ENCODE measurements at places on chromosomes 4 and X.

DNA sequence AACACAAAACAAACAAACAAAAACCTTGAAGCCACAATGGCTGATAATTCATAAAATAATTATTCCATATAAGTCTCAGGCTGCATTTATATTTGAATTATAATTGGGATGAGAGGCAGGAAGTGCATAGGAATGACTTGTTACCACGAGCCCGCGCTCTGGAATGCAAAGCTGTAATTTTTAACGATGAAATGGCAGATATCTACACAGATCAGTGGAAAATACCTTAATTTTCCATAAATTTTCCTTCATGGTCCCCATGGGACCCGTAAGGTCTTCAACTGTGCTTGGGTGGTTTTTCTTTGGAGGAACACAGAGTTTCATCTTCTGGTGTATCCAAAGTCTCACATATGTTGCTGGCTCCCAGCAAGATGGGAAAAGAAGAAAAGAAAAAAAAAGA lies 226.8 kb downstream of the SHOX start:
- DNase-seq: no peak

DNA sequence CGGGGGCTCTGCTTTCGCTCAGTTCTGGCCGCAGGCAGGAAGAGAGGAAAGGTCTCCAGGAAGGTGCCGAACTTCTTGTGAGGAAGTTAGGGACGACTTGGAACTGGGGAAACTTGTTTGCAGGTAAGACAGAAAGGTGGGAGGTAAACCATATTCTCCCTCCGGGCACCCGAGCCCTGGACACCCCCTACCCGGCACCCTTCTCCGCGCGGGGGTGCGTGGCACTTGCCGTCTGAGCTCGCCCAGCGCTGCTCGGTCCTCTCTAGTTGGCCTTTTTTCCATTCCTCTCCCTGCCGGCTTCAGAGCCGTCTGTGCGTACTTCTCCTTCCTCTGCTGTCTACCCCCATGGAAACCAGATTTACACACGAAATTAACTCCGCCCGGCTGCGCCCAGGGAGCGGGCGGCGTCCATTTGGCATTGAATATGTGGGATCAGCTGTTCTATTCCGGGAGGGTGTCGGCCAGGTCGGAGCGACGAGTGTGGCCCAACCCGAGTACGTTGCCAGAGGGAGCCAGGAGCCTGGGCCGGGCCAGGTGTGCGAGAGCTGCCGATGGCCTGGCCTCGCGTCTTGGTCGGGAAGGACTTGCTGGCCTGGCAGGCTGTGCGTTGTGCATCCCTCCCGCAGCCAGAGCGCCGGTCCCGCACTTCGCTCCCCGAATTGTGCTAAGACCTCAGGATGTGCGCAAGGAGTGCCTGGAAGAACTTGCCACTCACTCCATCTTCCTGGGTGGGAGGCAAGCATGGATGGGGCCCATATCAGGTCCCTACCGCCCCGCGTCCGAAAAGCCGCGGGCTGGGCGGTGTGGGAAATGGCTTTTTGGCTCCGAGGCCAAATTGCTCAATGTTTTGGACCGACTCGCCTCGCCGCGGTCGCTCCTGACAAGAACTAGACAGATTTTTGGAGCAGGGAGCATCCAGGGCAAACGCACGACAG lies 1.7 kb downstream of the PDGFRA start:
- DNase-seq: no peak

- DNase-seq: no peak
These were observed 306.2 kb downstream of the CPXCR1 start for GRCh38 chrX:89053223-89053622.

DNA sequence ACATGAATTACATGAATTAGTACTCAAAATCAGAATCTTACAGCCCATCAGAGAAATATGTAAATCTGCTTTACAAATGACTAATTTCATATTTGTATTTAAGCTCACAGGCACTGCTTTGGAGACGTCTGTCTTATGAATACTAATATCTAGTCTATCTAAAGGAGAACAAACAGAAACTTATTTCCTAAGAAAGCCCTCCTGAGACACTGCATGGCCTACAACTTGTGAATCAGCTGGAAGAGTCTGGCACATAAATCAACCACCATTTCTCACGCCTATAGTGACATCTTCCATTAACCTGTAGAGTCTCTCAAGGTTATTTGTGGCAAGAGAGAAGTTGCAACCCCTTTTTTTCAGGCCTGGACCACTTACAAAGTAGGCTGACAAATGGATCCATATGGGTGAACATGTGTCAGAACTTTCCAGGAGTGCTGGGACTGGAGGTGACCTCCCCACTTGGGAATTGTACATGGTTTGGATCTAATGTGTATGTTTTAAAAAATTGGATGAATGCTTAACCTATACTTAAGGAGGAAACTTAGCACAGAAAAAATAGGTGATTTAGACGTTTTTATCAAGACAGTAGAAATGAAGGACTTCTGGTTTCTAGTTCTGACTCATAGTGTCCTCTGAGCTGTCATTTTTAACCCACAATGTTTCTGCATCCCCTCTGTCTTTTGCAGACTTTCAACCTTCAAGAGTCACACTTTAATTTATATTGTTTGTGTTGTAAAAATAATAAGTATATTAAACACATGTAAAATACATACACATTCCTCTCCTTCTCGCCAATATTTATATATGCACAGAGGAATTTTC lies 83.2 kb upstream of the ARHGAP24 start:
- DNase-seq: no peak

DNA sequence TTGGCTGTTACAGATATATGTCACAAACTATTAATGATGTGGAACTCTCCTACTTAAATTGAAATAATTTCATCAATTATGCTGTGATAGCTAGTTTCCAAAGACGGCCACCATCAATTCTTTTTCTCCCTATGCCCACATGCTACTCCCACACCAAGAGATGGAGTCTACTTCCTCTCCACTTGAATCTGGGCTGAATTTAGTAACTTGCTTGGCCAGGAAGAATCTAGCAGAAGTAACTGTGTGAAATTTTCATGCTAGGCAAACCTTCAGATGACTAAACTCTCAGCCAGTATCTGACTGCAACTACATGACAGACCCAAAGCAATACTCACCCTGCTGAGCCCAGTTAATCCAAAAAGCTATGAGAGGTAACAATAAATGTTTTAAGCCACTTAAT lies 3.2 kb downstream of the SEPSECS start:
- DNase-seq: no peak

- DNase-seq: peak; percentile 96
These were observed 671 bp upstream of the EIF4E start for GRCh38 chr4:98929341-98930267.

- DNase-seq: no peak
These were observed 119.0 kb upstream of the WDR17 start for GRCh38 chr4:175946472-175947116.

DNA sequence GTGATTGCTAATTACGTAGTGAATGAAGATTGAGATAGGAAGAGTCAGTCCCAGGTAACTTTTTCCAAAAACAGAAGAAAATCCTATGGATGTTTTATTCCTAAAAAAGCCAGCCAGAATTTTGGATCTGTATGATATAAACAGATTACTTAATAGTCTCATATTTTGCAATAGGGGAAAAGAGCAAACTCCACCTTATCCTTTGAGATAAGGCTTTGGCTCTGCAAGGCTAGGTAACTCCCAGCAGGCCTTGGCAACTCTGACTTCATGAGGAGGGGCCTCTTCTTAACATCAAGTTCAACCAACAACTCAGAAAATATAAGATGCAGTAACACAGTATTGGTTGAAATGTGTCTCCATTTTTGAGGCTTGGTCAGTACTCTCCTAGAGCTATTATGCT lies 98.7 kb upstream of the SLC4A4 start:
- DNase-seq: no peak

GRCh38 chrX:45372151-45372550 lies 171.5 kb upstream of the DIPK2B start:
- DNase-seq: no peak

GRCh38 chr4:48546336-48546735 lies 56.3 kb downstream of the ZAR1 start:
- DNase-seq: peak; percentile 13

GRCh38 chr4:128290526-128290925 lies 2.9 kb upstream of the PGRMC2 start:
- no peak for DNase-seq

DNA sequence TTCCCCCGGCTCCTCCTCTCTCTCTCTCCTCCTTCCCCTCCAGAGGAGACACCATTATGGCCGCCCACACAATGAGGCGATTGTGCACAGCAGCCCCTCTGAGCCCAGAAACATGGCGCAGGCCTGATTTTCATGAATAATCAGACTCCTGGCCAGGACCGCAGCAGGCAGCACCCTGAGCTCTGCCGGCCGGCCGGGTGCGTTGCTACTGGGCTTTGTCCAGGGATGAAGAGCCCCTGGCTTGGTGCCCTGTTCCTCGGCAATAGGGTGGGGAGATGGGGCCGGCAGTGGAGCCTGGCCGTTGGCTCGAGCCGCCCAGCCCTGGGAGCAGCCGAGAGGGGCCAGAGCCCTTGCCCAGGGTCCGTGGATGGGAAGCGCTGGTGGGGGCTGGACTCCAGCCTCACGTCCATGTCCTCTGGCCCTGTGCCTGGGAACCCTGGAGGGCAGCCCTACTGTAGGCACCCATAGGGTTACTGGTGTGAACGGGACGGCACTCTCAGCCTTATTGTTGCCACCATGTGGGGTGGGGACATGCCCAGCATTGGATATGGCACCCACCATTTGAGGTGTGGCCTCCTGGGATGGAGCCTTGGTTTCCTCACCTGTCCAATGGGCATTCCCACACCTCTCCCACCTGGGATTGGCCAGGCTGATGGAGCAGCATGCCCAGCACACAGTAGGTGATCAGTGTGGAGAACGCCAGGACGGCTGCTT lies 103.0 kb downstream of the SORCS2 start:
- DNase-seq: no peak

GRCh38 chrX:17986440-17986839 lies 125.3 kb upstream of the RAI2 start:
- DNase-seq: no peak

- no peak for DNase-seq
These were observed 202.5 kb upstream of the RPL34 start for GRCh38 chr4:108417923-108418322.

DNA sequence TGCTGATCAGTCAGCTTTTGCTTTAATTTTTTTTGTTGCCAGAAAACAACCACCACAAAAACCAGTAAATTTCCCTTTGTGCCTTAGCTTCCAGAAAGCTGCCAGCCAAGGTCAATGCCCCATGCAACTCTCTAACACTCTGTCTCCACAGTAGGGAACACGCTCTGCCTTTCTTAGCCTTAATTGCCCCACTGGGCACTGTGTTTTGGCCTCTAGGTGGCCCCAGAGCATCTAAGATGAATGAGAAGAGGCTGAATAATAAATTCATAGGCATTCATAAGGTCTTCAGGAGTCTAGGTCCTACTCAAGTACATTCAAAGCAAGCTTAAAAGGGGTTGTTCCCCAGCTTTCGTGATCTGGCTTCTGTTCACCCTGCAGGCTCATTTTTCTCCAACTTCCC lies 57.7 kb upstream of the PASD1 start:
- peak; percentile 9 for DNase-seq

GRCh38 chrX:40170830-40171512 lies 73.2 kb upstream of the BCOR start:
- DNase-seq: no peak

- no peak for DNase-seq
These were observed 73.4 kb upstream of the STOX2 start for GRCh38 chr4:183831683-183832082.

DNA sequence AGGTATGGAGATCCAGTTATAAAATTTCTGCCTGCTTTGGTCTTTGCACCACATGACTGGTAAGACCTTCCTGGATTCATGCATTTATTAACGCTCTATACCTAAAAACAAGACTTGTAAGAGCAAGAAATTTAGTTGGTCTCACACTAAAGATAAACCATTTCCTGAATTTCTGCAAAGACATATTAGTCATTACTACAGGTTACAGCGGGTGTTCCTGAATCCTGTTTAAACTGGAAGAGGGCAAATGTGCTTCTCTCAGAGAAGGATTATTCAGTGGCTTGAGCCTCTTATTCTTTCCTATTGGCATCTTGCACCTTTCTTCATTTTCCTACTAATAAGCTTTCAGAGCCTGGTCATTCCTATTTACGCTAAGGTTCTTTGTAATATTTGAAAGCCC lies 397.6 kb upstream of the TENM3 start:
- no peak for DNase-seq

DNA sequence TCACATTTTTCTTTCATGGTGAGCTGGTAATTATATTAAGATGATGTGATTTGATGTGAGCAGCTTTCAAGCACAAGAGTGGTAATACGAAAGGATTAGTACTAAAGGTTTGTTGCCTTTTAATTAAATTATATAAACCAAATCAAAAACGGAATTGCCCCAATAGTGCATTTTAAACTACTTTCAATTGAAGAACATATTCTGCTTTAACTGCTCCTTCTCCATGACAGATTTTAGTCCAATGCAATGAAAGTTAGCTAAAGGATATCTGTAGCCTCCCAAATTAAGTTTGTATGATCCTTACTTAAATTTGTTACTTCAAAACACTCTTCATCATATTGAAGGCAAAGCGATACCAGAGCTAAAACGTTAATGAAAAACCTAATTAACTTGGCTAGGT lies 447.1 kb upstream of the AMOT start:
- no peak for DNase-seq

- DNase-seq: no peak
These were observed 2.1 kb downstream of the ELOVL6 start for GRCh38 chr4:110196206-110196870.

- DNase-seq: no peak
These were observed 662 bp downstream of the APBB2 start for GRCh38 chr4:41213625-41214135.

GRCh38 chr4:137206781-137207180 lies 325.5 kb downstream of the PCDH18 start:
- DNase-seq: no peak

DNA sequence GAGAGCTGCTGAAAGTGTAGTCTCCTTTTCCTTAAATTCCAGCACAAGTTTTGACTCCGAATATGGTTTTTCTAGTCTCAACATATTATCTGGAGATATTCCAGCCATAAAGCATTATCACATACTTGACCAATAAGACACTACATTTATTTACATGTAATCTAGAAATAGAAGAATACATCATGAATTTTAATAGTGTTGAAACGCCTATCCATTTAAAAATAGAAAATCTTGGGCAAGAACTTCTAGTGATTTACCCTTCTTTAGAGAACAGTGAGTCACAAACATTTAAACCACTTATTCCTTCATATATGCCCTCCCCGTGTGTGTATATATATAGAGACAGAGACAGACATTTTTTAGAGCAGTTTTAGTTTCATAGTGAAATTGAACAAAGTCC lies 161.5 kb downstream of the SOWAHB start:
- DNase-seq: no peak

DNA sequence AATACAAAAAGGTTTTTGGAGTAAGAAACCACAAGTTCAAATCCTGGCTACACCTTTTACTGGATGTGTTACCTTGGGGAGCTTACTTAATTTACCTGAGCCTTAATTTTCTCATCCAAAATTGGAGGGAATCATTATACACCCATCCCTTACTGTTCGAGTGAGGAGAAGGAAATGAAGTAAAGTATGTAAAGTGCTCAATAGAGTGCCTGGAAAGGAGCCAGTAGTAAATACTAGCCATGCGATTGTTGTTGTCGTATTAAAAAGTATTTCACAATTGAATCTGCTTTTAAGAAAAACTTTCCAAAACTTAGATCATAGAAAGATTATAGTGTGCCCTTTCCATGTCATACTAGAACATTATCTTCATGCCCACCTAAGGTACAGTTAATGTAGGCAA lies 124.5 kb downstream of the ATXN3L start:
- DNase-seq: no peak

- no peak for DNase-seq
These were observed 30.6 kb downstream of the DYNLT3 start for GRCh38 chrX:37816766-37817165.

- DNase-seq: no peak
These were observed 63.2 kb downstream of the NHS start for GRCh38 chrX:17438221-17438620.

GRCh38 chr4:1449475-1449832 lies 43.2 kb upstream of the NKX1-1 start:
- DNase-seq: no peak
